GM12878 (cell line): ENCODE measurements at places on chromosomes 2 and 18.

DNA sequence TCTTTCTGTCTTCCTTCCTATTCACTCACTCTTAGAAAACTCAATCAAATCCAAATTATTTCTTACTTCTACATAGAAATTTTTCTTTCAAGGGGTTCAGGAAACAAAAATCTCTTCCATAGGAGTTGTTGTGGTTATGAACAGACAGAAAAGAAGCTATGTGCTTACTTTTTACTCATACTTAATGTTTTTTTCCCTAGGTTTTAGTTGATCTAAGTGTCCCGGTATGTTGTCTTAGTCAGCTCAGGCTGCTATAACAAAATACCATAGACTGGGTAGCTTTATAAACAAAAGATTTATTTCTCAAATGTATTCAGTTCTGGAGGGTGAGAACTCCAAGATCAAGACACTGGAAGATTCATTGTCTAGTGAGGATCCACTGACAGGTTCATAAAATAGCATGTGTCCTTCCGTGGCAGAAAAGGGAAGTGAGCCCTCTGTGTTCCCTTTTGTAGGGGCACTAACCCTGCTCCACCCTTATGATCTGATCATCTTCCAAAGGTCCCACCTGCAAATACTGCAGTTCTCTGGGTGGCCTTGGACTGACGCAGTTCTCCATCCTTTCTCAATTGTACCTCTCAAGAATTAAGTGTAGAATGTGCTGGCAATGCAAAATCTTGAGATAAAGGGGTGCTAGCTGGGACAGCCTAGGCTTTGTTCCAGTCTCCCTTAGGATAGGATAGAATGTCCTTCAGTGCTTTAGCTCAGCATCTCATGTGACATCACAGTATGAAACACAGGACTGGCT, 14.4 kb upstream of the VRK2 start:
- DNase-seq: no peak

GRCh38 chr2:2557475-2557874, 226.4 kb upstream of the MYT1L start:
- no peak for DNase-seq

- no peak for DNase-seq
Observed at GRCh38 chr2:211128287-211128686, 571.9 kb downstream of the CPS1 start.

DNA sequence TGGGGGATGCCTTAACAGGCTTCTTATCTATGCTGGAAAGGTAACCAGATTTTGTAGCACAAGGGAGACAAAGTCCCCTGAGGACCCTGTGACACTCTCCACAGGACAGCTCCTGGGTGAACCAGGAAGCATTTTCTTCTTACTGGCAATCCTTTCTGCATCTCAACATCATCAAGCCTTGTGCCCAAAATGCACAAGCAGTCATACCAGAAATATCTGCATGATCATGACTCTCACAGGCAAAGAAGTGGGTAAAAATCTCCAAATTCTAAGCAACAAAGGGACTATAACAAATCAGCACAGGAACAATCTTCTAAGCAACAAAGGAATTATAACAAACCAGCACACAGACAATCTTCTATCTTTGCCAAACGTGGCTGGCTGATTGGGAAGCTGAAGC, 99.1 kb upstream of the CD226 start:
- no peak for DNase-seq

DNA sequence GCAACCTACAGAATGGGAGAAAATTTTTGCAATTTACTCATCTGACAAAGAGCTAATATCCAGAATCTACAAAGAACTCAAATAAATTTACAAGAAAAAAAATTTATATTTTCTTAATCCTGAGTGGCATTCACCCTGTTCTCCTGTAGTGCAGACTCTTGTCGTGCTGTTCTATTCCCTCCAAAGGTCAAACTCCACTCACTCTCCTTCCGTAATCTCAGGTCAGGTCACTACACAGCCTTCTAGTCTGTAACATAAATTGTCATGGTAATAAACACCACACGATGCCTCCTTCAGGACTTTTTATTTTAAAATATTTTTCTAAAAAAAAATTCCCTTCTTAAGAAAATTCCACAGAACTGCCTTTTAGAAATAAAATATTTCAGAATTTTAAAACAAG, 417.9 kb upstream of the GCFC2 start:
- no peak for DNase-seq

- no peak for DNase-seq
Observed at GRCh38 chr18:47248604-47249313, 2.7 kb downstream of the SKOR2 start.
